Stimulated activated CD4-positive, alpha-beta T cell treated with anti-CD3 and anti-CD28 coated beads, Interleukin-1b, Interleukin-23, amount 100 ng/mL, for 1 hour (primary cell): ENCODE measurements at places on chromosomes 5 and 9.

DNA sequence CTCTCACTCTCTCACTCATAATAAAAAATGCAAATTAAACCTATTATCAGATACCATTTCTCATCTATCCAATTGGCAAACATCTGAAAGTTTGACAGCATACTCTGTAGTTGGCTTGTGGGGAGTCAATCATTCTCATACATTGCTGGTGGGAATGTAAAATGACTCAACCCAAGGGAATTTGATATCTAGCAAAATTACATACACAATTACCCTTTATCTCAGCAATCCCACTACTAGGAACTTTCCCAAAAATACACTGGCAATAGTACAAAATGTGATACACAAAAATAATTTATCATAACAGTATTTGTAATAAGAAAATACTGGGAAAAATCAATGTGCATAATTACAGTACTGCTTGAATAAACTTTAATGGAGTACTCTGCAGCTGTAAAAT is 731.3 kb downstream of the DTWD2 start:
- DNase-seq = no peak

GRCh38 chr5:66828548-66829357 is 232.6 kb downstream of the MAST4 start:
- no peak for DNase-seq

GRCh38 chr9:130045725-130046450 is 2.9 kb upstream of the FNBP1 start:
- no peak for DNase-seq

- DNase-seq = no peak
Measured at GRCh38 chr9:97868859-97869258, 15.8 kb downstream of the FOXE1 start.

GRCh38 chr9:133897675-133898074 is 94.4 kb downstream of the VAV2 start:
- DNase-seq = no peak

DNA sequence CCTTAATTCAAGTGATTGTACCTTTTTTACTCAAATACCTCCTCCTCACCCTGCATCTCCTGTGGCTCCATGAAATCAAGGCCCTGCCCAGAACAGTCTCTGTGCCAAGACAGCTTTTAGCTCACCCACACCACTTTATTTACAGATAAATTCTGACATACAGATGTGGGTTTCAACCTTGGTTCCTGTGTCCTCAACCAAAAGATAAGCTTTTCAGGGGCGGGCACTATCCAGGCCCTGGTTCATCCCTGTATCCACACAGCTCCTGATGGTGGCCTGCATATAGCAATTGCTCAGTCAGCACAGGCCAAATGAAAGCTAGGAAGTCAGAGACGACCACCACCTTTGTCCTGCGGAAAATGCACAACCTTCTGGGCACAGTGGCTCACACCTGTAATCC is 8.3 kb downstream of the SHB start:
- DNase-seq = no peak

DNA sequence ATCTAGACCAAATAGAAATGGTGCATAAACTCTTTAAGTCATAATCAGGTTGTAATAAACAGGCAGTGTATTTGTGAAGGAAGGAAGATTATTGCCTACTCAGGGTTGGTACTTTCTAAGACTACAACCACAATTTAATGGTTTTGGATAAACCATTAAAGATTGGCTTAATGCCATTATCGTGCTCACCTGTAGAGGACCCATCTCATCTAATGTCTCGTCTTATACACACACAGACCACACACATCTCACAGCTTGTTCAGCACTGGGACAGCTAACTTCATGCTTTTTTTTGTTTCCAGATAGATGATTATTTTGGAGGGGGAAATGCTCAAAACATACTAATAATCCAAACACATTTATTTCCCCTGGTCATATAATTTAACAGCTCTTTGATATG is 175.7 kb upstream of the SLC12A2 start:
- DNase-seq = no peak

GRCh38 chr5:98398465-98398864 is 375.0 kb upstream of the RGMB start:
- no peak for DNase-seq

DNA sequence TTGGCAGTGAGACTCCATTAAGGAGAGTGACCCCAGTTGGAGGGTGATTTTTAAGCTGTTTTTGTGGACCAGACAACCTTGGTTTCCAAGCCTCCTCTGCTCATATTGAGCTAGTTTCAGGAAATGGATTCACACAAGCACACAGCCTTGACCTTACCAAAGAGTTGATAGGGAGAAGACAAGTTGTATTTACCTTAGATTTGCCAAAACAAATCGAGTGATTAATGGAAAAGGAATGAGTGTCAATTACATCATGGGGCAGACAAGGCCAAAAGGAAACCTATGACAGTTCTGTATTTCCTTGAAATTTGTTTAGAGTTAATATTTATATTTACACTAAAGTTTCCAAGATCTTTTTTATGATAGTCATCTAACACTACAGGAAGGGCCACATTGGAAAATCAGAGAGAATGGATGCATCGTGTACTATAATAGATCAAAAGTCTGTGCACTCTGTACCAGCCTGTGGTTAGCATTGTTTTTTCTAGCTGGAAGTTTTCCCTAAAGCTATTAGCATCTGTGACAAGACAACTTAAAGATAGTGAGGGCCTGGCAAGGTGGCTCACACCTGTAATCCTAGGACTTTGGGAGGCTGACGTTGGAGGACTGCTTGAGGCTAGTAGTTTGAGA is 86.0 kb upstream of the FER start:
- no peak for DNase-seq

DNA sequence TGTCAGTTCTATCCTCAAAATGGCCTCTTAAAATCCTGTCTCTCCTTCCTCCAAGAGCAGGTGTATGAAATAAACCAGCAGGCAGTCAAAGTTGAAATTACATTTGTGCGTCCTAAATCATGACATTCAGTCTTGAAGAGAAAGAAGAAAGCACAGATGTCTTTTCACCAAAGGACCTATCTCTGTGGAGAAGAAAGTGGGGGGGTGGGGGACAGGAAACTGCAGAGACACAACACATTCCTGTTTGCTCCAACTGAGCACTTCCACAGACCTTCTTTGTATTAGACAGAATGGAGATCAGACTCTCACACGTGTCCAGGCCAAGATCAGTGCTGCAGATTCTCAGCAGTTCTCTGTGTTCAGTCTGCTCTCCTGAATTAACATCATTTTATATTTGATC is 471.9 kb upstream of the RGMB start:
- no peak for DNase-seq

DNA sequence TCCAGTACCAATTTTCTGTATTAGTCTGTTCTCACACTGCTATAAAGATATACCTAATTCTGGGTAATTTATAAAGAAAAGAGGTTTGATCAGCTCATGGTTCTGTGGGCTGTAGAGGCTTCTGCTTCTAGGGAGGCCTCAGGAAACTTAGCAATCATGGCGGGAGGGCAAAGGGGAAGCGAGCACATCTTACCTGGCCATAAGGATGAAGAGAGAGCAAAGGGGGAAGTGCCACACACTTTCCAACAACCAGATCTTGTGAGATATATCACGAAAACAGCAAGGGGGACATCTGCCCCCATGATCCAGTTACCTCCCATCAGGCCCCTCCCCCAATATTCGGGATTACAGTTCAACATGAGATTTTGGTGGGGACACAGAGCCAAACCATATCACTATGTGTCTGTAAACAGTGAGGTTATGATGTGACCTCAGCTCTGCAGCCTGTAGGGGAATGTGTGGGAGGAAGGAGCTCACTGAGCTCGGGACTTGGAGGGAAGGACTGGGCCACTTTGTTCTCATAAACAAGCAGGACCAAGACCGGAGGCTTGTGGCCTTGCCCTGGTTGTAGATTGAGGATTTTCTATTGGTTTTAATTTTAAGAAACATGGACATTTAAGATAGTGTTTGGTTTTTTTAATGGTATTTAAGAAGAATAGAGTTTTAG is 85.2 kb downstream of the EHMT1 start:
- DNase-seq = no peak

DNA sequence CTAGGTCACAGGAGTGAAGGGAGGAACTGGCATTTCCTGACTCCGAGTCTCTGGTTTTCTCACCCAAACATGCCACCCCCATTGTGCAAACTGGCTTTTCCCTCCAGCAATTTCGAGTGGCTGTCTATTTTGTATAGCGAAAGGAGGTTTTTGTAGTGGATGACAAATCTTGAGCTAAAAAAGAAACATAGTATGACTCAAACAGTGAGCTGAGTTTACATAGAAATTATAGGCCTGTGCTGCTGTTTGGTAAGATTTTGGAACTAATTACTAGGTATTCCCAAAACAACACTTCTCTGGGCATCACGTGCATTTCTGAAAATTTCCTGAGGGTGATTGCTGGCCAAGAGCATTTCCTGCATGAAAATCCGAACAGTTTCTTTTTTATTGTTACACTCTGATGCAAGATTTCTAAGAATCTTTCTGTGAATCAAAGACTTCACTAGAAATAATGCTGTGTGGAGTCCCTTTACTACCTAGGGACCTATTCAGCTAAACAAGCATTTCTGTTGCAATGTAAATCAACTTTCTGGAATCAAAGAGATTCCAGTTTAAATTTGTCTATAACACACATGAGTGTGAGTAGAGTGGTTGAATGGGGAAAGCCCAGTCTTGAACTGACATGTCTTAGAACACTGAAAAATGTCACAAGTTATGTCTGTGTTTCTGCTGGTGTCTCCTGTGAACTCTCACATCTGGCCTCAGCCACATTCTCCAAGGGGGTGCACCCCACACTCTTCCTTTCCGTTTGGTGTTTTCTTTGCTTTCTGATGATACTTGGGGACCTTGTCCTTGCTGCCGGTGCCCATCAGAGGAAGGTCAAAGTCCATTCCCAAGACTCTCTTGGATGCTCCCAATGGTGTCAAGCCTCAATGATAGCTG is 33.3 kb upstream of the DAPK1 start:
- no peak for DNase-seq

GRCh38 chr5:129917224-129917623 is 13.0 kb downstream of the CHSY3 start:
- DNase-seq = no peak

- DNase-seq = no peak
Measured at GRCh38 chr9:89366711-89367110, 48.4 kb downstream of the SECISBP2 start.

GRCh38 chr5:107781451-107781850 is 110.7 kb upstream of the EFNA5 start:
- no peak for DNase-seq

- no peak for DNase-seq
Measured at GRCh38 chr5:67414712-67415111, 218.1 kb upstream of the CD180 start.

GRCh38 chr9:77877976-77878375 is 153.6 kb downstream of the GNAQ start:
- DNase-seq = no peak

GRCh38 chr9:13956107-13956506 is 357.8 kb downstream of the NFIB start:
- no peak for DNase-seq

- DNase-seq = no peak
Measured at GRCh38 chr5:38613992-38614836, 57.8 kb upstream of the LIFR start.

DNA sequence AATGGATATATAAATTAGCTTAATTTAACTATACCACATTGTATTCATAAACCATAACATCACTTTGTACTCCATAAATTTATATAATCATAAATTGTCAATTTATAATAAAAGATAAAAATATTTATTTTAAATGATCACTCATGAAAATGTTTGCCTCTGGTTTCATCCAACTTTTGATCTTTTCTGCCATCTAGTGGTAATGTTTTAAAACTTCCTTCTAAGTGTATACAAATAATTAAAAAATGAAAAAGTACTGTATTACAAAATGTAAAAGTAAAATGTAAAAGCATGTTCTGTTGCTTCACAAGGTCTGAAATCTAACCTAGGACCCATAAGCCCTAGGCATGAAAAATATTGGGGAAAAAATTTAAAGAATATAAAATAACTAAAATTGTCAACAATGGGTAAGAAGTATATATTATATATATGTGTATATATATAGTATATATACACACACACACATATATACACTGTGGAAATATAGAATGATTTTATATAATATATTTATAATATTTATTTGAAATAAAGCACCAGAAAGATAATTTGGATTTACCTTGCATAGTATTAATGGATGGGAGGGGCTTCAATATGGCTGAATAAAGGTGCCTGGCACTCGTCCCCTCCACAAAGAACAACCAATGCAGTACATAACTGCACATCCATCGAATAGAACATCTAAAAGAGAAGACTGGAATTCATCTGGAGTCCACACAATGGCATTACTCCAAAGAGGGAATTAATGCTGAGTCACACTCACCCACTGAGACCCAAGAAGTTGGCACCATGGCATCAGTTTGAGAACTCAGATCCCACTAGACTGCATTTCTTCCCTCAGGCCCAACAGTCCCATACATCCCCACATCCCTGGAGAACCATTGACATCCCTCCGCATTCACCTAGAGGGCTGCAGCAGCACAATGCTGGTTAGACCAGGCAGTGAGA is 32.5 kb downstream of the ANXA1 start:
- no peak for DNase-seq

DNA sequence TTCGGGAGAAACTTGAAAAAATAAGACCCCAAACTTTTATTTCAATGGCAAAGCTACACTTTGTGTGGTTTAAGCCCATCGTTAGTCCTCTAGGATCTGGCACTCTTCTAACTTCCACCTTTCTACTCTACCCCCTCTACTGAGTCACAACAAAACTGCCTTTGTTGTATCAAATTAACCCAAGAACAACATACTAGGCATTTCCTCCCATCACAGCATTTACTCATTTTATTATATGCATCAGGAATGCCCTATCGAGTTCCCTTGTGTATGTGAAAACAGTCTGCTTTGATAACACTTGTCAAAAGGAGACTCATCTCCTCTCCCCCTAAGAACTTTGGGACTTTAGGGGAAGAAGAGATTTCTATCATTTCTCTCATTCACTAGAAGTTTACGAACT is 158.9 kb upstream of the FREM1 start:
- DNase-seq = no peak

DNA sequence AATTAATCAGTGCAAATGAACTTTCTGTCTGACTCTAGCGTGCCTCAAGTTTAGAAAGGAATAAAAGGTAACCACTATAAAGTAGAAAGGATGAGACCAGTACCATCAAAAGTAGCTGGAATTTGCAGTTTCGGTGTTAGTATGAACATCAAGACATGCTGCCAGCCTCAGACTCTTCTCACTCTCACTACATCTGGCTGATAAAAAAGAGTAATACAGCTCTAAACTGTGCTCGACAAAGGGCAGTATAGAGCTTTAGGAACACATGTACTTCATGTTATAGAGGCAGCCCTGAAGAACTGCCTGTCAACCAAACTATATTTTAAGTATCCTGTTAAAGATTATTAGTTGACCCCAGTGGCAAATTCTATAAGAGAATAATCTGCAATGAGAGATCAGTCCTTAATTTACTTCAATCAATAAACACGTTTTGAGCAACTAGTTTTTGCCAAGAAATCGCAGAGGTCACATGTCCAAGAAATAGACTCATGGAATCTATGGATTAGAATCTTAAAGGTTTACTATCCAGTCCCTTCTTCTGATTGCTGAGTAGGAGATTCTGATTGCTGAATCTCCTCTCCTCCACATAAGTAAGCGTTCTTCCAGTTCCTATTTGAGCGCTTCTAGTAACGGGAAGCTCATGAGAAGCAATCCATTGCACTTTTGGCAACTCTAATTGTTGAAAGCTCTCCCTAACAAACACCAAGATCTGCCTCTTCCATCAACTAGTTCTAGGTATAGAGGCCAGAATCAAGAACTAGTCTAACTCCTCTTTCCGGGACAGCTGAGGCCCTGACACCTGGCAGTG is 941 bp downstream of the XPA start:
- DNase-seq = no peak

- DNase-seq = no peak
Measured at GRCh38 chr5:82975396-82975795, 101.8 kb downstream of the TMEM167A start.
